ENCODE measurements at places on chromosomes 5 and 9.

DNA sequence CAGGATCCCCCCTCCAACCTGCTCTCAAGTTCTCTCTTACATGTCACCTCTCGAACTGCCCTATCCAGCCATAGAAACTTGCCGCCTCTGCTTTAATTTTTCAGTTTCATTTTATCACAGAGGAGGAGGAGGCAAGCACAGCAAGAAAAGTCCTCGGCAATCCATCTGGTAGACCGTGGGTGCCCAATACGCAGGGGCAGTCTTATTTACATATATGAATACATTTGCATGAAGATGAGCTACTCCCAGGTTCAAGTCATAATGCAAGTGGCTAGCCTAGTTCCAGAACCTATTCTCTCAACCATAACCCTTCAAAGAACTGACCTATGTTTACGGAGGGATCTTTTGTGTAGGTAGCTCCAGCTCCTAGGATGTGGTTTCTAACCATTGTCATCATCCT is 223.2 kb upstream of the PANK3 start:
- no peak for DNase-seq

- DNase-seq: no peak
Observed at GRCh38 chr9:128335161-128335560, 5.2 kb upstream of the SLC27A4 start.

- DNase-seq: no peak
Observed at GRCh38 chr5:51806677-51807076, 423.4 kb downstream of the ISL1 start.

- no peak for DNase-seq
Observed at GRCh38 chr5:135126688-135127438, 92.8 kb upstream of the PITX1 start.

DNA sequence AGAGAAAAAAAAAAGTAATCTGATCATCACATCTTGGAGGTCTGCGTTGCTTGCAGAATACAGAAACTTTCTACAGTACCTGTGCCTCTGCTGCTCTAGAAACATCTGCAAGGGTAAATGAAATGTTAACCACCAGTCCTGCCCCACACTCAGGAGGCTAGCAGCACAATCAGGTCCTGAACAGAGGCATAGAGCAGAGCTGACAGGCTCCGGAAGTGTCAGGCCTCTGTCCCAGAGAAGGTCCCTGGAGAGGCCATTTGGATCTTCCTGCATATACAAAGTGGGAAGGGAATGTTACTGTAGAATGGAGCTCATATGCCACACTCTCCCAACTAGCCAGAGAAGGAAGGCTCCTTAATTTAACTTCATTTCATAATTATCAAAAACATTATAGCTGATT is 7.2 kb downstream of the NRG2 start:
- DNase-seq: no peak

DNA sequence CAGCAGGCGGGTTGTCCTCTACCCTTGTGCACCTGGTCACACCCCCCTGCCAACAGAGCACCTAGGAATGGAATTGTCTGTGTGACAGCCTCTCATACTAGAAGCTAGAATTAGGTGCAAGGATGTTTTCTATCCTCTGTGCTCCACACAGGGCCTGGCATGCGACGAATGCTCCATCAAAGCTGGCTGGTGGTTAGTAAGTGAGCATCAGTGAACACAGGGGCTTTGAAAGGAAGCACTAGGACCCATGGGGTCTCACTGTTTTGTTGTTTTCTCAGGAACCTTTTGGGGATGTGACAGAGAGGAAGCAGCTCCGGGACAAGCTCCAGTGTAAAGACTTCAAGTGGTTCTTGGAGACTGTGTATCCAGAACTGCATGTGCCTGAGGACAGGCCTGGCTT is 32.3 kb downstream of the GALNT12 start:
- no peak for DNase-seq

DNA sequence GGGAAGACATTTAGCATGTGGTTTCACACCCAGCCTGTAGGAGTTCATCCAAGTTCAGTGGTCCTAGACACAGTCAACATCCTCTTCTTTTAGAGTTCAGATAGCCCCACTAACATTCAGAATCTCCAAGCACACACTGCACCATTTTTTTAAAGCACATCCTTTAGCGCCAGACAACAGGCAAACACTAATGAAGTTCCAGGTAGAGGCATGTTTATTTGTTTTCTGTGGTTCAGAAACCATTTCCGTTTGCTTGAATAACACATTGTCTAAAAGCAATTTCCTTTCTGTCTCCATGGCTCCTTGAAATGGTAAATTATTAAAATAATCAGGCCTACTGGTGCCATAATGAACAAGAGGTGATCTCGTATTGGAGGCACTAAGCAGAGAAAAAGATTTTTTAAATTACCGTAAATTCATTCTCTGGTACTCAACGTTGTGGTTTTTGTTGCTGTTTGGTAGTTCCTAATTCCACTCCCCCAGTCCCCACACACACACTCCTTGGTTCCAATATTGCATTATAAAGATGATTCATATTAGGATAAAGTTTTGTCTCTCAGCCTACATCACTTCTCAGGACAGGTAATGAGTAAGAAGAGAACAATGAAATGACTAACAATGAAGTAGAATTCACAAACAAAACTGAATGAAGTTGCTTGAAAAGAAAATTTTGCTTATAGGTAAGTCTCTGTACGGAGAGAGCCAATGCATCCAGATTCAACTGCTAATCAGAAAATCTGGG is 153.1 kb downstream of the PCSK1 start:
- DNase-seq: no peak

DNA sequence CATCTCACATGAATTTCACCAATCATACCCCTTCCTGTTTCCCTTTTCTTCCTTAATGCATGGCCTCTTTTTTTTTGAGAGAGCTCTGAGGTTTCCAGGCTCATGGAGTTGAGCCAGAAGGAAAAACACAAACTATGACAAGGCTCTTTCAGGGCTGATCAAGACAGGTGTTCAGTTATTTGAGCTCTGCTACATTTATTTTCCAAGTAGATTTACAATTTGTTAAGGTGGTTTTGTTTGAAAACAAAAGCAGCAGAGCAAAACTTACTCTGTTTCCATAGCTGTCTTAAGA is 62.4 kb upstream of the IL7R start:
- DNase-seq: no peak

GRCh38 chr9:136943291-136944211 is 987 bp downstream of the FBXW5 start:
- DNase-seq: peak; percentile 22

GRCh38 chr9:137531099-137531765 is 19.0 kb downstream of the PNPLA7 start:
- no peak for DNase-seq

- DNase-seq: no peak
Observed at GRCh38 chr5:92513067-92513466, 1068.0 kb downstream of the NR2F1-AS1 start.
